ENCODE measurements at places on chromosomes 16 and 17. TPM values are rescaled to one million over a fixed set of nuclear protein-coding genes. Genes with fewer than 3 reads are reported as not detected.

The KRT15 gene
- 3.4 TPM for total RNA-seq

The ABCC11 gene
- total RNA-seq: not detected

The FAAP100 gene
- total RNA-seq: 17.5 TPM

The LCAT gene
- total RNA-seq: 3.8 TPM

The CNGB1 gene
- 0.11 TPM for total RNA-seq

The FLCN gene
- 40.3 TPM for total RNA-seq

The LIMD2 gene
- total RNA-seq: 24.9 TPM

The IRX3 gene
- total RNA-seq: 0.07 TPM

Measured in pulmonary artery endothelial cell (primary cell).